ENCODE measurements at places on chromosomes 3 and 15. TPM values are rescaled to one million over a fixed set of nuclear protein-coding genes. Genes with fewer than 3 reads are reported as not detected.
A peak's percentile ranks its signal among the peaks of the same experiment; 100 is the strongest.

The COL6A5 gene
- not detected for total RNA-seq

DNA sequence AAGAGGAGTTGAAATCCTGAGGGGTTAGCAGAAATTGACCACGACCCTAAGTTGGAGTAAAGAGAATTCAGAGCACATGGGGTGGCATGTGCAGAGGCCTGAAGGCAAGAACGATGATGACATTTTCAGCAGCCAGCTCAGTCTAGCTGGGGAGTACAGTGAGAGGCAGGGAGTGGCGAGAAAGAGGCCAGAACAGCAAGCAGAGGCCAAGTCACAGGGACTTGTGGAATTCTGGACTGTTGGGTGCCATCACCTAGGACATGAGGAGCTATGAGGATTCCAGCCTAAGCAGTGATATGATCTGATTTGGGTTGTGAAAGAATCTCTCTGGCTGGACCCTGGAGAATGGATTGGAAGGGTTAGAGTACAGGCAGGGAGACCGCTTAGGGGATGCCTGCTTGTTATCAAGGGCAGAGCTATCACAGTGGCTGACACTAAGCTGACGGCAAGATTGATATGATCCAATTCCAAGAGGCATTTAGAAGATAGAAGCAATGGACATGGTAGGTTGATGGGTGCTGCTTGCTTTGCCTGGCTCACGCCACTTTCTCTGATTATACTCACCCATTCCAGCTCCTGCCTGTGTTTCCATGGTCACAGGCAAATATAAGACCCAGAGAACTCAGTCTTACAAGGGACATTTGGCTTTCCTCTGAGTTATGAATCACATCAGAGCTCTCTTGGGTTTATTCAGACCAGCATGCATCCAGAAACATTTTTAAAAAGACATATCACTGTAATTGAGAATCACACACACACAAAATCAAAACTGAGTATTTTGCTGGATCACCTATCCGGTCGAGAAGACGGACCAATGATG is 66.4 kb downstream of the LRTM1 start:
- no peak for DNase-seq

The BAHD1 gene
- 28.7 TPM for total RNA-seq

The ACP3 gene
- total RNA-seq, result not detected

GRCh38 chr3:52280050-52280461 is 1.6 kb upstream of the WDR82 start:
- no peak for DNase-seq

- DNase-seq, result no peak
Measured at GRCh38 chr3:113234028-113234427, 22.7 kb downstream of the BOC start.

- no peak for DNase-seq
Measured at GRCh38 chr3:165513715-165514701, 317.8 kb upstream of the SLITRK3 start.

The CPN2 gene
- total RNA-seq, result not detected

DNA sequence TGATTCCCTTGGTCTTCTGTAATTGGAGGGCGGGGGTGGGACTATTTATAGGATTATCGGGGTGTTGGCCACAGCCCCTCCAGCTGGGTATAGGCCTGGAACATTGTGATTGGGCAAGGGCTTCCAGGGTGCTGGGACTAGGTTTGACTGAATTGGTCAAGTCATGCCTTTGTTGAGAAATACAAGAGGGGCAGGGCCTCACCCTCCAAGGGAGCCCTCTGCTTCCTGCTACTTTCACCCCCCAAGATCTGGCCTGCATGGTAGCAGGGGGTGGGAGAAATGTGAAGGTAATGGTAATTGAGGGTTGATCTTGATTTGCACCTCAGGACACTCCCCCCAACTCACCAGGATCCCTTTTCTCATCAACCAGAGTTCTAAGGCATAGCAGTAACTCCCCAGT is 25.2 kb downstream of the TRIM71 start:
- DNase-seq, result no peak

GRCh38 chr3:64454179-64454578 is 228.9 kb upstream of the PRICKLE2 start:
- no peak for DNase-seq

The EEF1AKMT4 gene
- 4.7 TPM for total RNA-seq

- DNase-seq, result peak; percentile 31
Measured at GRCh38 chr15:52567871-52568600, 794 bp downstream of the ARPP19 start.

DNA sequence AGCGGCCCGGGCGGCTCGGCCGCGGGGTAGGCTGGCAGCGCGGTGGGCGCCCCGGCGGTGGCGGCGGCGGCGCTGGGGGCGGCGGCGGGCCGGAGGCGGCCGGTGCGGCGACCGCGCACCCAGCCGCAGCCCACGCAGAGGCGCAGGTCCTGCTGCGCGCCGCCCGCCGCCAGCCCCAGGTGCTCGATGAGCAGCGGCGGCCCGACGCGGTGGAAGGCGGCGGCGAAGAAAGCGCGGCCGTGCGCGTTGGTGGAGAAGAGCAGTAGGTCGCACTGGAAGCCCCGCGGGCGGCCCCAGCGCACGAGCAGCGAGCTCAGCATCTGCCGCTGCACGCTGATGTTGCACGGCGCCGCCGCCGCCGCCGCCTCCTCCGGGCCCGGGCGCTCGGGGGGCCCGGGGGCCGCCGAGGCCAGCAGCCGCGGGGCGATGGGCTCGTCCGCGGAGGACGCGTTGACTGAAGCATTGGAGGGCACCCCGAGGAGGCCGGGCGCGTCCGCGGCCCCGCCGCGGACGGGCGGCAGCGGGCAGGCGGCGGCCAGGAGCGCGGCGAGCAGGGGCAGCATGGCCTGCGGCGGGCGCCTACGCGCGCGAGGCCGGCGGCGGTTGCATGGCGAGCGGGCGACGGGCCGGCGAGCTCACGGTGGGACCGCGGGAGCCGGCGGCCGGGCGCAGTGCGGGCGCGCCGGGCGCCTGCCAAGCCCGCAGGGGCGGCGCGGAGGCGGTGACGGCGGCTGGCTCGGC is 452 bp downstream of the TMEM158 start:
- DNase-seq, result peak; percentile 44

DNA sequence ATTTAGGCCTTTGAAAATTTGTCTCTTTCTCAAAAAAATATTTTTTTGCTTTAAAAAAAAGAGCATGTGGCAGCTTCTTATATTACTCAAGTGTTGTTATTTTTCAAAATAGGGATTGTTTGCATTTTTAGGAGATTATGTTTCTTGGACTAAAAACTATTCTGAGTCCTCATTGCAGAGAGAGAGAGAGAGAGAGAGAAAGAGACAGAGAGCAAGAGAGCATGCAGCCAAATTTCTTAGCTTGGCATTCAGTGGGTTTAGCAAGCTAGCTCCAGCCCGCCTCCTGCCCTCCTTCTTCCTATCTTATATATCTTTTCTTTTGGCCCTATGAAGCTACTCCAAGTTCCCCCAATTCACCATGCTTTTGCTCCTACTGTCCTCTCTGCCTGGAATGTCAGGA is 55.7 kb downstream of the CEMIP start:
- no peak for DNase-seq

The FETUB gene
- total RNA-seq, result not detected

- no peak for DNase-seq
Measured at GRCh38 chr3:52069135-52069534, 12.8 kb upstream of the DUSP7 start.

DNA sequence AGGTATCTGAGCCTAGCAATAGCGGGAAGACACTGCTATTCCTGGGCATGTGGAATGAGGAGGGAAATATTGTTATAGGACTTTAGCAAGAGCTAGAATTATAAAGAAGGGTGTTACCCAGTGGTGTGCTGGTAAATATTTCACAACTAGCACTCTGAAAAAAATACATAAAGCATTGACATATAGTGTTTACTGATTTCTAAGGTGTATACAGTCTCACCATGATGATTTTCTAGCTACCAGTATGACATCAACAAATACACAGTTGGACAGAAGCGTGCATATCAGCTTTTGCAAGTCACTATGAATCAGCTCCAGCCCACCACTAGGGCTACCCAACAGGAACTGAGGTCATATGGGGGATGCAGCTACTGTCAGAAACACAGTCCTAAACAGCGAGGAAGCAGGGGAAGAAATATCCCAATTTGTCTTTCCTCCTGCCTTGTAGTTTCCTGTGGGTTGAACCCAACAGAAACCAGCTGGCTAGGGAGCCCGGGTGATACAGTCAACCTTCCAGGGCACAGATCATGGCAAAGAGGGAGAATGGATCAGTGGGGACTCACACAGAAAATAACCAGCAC is 39.6 kb downstream of the HGD start:
- DNase-seq, result no peak

The ARPIN gene
- not detected for total RNA-seq

The FMN1 gene
- total RNA-seq, result 0.12 TPM

DNA sequence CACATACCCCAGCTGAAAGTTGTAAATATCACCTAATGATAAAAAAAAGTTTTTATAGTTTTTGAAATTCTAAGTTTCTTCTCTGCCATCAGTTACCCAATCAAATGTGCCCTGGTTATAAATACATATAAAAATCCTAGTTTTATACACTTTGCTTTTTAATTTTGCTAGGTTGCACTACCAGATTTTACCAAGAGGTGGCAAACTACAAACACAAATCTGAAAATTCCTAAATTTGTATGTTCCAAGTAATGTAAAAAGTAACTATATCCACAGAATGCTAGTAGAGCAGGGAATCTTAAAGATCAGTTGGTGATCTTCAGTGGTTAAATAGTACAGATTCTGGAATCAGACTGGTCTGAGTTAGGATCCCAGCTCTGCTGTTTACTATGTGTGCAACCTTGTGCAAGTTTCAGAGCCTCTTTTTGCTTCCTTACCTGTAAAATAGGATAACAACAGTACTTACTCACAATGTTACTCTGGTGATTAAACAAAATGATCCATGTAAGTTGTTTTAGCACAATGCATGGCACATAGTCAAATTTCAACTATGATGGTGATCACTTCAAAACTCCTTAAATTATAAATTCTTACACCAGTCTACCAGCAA is 11.0 kb downstream of the TRPM7 start:
- peak; percentile 10 for DNase-seq

DNA sequence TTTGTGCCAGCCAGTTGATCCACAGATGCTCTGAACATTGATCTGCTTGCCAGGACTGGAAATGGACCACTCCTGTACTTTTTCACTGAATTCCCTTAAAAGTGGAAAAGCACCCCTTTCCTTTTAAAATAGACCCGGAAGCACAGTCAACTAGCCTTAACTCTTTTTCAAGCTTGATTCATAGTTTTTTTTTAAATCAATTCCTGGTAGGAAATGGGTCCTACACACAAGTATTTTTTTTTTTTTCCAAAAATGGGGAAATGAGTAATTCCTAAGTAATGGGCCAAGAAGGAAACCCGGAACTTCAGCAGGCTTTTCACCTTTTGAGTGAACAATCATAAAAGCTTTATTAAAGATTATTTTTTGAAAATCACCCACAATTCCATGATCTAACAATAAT is 234.4 kb upstream of the ADAMTS9 start:
- no peak for DNase-seq
